Stimulated activated CD4-positive, alpha-beta T cell treated with anti-CD3 and anti-CD28 coated beads, Interleukin-12 subunit alpha, Interleukin-12 subunit beta, amount 100 ng/mL, for 48 hours (primary cell): ENCODE measurements at places on chromosomes 5 and 9.

- no peak for DNase-seq
Observed at GRCh38 chr5:97694091-97694490, 511.0 kb upstream of the RIOK2 start.

DNA sequence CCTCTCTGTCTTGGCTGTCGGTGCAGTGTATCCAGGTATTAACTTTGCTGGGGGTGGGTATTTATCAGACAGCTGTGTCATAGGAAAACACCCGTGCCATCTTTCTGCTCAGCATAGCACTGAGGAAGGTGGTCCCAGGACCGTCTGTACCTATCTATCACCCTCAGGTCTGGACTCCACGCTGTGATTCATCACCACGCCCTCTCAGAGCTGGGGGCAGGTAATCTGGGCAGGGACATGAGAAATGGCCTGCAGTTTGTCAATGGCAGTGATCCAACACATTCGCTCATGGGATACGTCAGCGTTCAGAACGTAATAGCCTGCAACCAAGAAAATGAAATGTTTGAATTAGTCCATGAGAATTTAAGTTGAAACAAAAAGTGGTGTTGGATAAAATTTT, 151.6 kb upstream of the MAP1B start:
- DNase-seq = no peak

DNA sequence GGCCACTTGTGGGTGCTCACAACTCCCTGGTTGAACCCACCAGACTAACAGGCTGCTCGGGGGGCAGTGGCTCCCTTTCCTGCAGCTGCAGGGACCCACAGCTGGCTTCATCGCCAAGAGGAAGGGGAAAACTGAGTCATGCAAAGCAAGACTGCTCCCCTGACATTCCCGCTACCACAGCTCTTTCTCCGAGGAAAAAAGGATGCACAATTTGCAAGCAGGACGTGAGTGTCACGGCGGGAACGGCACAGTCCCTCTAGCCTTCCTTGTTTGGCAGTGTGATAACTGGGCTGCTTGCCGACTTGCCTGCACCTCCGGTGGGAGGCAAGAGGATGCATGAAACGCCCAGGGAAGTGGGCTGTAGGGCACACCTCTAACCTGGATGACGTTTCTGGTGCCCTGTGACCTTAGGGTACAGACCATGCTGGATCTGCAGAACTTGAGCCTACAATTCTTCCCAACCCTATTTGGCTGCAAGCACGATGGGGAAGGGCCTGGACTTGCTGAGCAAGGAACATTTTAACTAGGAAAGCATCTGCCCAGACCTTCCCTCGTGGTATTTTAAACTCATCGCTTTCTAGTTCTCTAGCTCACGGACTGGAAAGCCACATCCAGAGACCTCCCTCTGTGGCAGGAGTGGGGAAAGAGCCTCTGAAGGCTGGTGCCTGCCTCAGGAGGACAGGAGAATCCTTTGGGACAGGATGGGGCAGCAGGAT, 7.8 kb downstream of the SH3PXD2B start:
- no peak for DNase-seq

GRCh38 chr5:126544087-126544740, 50.8 kb downstream of the ALDH7A1 start:
- DNase-seq = no peak

DNA sequence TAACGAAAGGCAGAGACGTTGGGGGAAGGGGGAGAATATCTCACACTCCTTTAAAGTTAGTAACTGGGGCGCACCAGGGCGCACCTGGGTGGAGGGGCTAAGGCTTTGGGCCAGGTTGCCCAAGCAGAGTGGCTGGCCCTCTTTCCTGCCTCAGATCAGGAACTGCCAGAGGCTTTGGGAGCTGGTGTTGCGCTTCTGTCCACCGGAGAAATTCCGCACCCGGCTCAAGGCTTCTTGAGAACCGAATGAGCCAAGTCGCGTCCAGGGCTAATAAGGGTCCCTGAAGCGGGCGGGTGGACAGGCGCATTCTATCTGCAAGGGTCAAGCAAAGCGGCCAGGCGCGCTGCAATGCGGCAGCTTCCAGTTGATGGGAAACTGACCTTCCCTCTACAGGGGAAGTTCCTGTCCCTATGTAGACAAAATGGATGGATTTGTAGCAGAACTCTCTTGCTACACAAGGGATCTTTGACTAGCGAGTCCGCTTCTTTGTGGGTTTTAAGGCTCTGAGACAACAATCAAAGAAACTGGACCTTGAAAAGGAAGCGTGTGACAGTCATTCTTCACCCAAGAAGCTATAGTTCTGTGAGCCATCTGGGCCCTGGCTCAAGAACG, 5.5 kb downstream of the PAX5 start:
- no peak for DNase-seq

GRCh38 chr5:63043792-63044191, 465.2 kb downstream of the LRRC70 start:
- DNase-seq = no peak

GRCh38 chr9:127451608-127451857, 223 bp downstream of the LRSAM1 start:
- no peak for DNase-seq

DNA sequence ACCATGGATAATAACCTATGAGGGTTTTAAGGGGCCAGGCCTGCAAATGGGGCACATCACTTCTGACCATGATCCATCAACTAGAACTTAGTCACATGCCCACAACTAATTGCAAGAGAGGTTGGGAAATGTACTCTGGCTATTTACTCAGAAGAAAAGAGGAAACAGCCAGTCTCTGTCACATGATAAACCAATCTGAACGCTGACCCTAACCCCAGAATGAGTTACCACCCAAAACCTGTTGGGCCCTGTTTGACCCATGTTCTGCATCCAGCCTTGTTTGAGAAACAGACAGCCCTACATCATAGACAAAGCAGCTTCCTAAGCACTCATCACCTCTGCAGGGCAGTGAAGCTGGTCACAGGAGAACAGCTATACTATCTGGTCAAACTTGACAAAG, 5.8 kb downstream of the MACROH2A1 start:
- DNase-seq = no peak

DNA sequence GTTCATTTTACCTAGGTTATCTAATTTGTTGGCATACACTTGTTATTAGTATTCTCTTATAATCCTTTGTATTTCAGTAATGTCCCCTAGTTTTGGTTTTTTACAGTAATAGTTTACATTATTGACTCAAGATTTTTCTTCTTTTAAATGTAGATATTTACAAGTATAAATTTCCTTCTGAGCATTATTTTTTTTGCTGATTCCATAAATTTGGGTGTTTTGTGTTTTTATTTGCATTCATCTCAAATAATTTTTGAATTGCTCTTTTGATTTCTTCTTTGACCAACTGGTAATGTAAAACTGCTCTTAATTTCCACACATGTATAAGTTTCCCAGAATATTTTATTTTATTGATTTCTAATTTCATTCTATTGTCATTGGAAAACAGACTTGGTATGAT, 68.1 kb downstream of the ESM1 start:
- DNase-seq = no peak

GRCh38 chr9:137370865-137371520, 52.0 kb downstream of the EXD3 start:
- DNase-seq = no peak

- no peak for DNase-seq
Observed at GRCh38 chr5:177096162-177097015, 9.7 kb downstream of the FGFR4 start.

DNA sequence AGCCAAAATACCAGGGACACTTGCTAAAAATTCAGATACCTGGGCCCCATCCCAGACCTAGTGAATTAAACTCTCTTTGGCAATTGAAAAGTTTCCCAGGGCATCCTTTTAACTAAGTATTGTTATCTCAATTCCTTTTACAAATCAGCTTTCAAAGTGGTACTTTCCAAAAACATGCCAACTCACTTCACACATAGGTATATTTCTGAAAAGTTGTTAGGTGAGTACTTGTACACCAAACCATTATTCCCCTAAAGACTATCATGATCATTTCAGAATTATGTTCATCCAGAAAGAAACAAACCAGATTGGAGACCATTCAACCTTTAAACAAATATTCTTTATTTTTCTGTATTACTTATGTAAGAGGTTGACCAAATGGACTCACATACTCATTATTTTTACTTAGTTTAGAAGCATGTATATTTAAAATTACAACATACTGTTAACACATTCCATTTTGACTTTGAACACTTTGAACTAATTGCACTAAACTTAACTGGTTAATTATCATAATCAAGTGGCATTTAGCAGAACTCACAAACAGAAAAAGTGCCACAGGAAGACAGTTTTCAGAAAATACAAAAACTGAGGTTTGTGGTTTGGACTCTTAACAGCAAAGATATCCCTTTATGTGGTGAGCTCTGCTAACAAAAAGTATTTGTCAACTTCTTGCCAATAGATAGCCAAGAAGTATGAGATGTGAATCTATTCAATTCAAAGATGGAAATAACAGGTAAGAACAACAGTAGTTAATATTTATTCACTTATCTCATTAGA, 40.7 kb downstream of the KIAA0825 start:
- no peak for DNase-seq

DNA sequence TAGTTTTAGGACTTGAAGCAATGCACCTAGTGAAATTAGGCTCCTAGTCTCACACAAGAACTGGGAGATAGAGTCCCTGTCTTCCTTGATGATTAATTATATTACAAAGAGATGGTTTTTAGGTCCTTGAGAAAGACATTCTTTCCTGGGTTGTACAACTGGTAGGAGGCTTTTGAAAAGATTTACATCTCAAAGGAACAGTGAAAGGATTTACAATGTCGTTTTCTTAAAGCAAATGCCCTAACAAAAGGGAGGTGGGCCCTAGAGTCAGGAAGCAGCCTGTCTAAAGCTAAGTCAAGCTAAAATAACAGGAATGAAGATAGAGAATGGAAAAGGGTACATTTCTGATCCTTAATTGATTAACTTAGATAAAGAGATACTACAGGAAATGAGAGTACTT, 102.2 kb upstream of the IL7R start:
- no peak for DNase-seq

- DNase-seq = no peak
Observed at GRCh38 chr9:128555180-128555721, 2.9 kb downstream of the SPTAN1 start.

DNA sequence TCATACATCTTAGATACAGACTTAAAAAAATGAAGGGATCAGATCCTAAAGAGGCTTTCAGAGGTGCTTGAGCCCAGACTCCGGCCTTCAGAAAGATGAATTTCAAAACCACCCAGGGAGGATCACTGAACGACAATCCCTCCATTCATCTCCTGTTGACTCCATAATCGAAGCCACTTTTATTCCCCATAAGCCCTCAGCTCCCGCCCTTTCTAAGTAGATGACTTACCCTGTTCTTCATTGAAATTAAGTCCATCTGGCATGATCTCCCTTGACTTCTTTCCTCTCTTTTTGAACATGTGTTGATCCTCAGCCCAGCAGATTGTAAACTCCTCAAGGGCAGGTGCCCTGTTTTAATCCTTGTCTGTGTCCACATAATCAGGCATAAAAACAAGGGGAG, 50.8 kb upstream of the ASTN2 start:
- DNase-seq = no peak

DNA sequence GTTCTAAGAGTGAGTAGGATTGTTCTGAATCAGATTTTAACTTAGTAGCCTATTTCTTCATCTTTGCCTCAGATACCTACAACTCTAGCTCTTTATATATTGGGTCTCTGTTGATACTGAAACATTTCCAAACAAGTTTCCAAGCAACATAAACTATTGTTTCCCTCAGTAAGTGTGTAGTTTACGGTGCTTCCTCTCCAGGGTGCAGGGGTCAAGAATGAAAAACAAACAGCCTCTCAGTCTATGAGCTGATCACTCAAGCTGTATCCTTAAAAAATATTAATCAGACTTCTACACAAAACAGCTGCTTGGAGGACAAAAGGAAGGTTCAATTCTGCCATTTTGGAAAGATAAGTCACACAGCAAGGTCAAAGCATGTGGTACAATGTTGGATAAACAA, 75.0 kb downstream of the ADAMTS12 start:
- no peak for DNase-seq

DNA sequence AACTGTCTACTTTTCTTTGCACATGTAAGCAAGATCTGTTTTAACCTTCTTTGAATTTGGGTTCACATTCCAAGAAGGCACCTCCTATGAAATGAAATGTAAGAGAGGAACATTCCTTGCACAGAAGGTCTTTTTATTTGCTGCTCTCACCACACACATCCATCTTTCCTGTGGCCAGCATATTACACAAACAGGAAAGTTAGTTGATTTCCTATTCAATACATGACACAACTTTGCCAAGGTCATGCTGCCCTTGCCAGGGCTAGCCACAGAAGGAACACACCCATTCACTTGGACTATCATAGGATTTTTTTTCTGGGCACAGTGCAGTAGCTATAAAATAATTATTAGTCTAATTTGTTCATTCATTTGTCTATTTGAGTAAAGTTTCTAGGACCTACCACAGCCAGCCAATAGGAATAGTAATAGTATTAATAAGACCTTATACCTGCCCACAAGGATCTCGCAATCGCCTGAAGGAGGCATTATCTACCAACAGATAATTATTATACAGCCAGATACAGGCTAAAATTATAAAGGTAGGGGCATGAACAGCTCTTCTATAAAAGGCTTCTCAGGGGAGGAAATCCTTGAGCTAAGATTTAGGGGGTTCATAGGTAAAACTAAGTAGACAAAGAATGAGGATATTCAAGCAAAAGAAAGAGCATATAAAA, 78.1 kb upstream of the NREP start:
- DNase-seq = no peak

- no peak for DNase-seq
Observed at GRCh38 chr5:110082194-110082593, 392.5 kb downstream of the MAN2A1 start.

- DNase-seq = peak; percentile 20
Observed at GRCh38 chr5:10856683-10857337, 95.8 kb upstream of the DAP start.

GRCh38 chr5:3324421-3325101, 271.1 kb upstream of the IRX1 start:
- DNase-seq = no peak

DNA sequence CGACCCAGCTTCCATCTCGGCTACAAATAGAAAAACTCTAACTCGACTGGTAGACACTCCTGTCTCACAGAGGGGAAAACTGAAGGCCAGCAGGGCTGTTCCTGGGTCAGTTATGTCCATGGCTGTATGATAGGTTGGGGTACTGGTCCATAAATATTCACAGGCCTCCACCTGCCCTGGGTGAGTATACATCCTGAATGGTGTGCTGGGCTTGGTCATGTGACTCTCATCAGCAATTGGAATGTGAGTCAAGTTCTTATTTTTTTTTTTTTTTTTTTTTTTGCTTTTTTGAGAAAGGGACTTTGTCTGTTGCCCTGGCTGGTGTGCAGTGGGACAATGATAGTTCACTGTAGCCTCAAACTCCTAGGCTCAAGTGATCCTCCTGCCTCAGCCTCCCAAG, 58.3 kb upstream of the NEK6 start:
- no peak for DNase-seq

DNA sequence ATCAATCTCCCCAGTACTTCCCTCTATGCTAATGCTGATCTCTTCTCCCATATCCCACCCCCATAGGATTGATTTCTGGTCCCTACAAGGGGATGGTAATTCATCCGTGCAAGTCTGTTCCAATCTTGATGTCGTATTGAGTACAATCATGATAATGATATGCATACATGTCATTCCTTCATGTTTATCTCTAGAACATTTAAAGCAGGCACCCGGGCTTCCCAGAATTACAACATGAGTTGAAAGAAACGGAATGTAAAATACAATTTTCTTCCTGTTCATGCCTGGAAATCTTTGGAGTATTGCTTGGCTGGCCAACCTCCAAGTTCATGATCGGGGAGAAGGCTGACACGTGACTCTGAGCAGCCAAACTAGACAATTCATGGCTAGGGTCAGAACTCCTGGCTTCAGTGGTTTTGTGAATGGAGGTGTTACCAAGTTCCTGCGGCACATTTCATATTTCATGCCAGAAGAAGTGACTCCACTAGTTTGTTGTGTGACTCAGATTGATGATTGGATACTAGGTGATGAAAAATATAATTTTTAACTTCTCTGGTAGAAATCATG, 66.6 kb downstream of the C9orf152 start:
- no peak for DNase-seq
